Stimulated activated CD4-positive, alpha-beta T cell treated with anti-CD3 and anti-CD28 coated beads, Interleukin-2, amount 100 ng/mL, for 4 hours (primary cell): ENCODE measurements at places on chromosomes 1 and 21.
A peak's percentile ranks its signal among the peaks of the same experiment; 100 is the strongest.

- no peak for DNase-seq
Observed at GRCh38 chr1:204578867-204579664, 62.9 kb downstream of the MDM4 start.

GRCh38 chr1:90155721-90156487 lies 161.0 kb downstream of the ZNF326 start:
- DNase-seq = no peak

- no peak for DNase-seq
Observed at GRCh38 chr1:25977801-25978200, 20.1 kb downstream of the PAFAH2 start.

DNA sequence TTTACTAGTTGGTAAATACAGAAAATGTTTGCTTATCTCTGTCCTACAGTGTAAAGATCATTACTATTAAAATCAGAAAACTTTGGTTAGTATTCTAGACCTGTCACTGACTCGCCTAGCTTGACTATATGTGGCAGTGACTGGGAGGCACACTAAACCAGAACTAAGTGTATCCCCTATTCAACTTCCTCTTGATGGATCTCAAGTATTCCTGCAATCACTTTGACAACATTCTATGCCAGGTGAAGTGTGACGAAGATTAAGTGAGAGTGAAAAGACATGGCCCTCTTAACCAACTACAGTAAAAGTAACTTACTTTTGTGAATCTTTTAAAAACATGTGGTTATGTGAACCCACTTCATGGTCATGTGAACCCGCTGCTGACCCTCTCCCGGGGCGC lies 223.0 kb upstream of the ADAMTS5 start:
- DNase-seq = no peak

DNA sequence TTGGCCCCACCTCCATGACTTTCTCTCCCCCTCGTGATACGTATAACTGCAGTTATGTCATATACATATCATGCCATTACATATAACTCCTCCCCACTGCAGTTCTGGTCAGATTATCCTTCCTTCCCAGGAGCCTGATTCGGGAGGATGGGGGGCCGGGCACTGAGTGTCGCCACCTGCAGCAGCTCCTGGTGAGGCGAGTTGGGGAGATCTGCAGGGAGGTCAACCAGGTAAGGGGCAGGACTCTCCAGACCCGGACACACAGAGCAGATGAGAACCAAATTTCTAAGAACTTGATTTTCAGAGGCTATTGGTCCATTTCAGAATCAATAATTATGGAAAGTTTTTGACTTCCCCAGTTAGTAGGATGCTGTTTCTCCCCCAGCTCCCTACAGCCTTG lies 19.5 kb downstream of the HYI start:
- DNase-seq = no peak

- DNase-seq = no peak
Observed at GRCh38 chr1:199221371-199222150, 582.7 kb downstream of the PTPRC start.

GRCh38 chr1:71649608-71650007 lies 568.8 kb upstream of the ZRANB2 start:
- no peak for DNase-seq

DNA sequence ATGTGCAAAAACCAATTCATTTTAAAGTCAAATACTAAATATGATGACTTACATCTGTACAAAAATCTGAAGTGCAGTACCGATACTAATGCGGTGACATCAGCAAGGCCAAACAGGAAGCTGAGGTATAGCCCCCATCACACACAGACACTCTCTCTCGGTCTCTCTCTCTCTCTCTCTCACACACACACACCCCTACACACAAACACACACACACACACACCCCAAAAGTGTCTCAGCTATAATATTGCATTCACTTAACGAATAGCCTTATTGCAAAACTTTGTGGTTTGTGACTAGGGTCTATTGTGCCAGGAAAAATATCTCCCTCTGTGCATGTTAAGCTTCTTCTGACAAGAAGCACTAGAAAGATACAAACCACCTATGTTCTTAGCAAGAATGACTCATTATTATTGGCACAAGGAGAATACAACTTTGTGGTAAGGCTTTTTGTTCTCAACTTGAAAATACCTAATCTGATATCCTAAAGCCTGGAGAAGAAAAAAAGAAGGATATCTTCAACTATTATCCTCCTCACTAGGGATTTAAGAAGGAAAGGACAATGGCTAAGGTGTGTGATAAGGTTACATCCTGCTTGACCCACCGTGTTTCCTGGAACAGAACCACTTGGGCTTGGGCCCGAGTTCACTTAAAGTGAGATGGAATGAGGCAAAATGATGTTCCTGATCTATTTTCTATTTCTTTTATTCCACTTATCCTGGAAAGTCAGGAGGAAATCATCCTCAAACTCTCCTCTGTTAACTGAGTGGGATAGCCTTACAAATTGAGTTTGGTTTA lies 107.1 kb downstream of the NIBAN1 start:
- peak; percentile 2 for DNase-seq
